Stimulated activated naive B cell treated with anti-CD40 and anti-IgM and Interleukin-4, amounts not matched to agents 10 μg/mL and 1 μg/mL and 100 μg/mL, for 72 hours (primary cell): ENCODE measurements at places on chromosomes 7 and 10.

DNA sequence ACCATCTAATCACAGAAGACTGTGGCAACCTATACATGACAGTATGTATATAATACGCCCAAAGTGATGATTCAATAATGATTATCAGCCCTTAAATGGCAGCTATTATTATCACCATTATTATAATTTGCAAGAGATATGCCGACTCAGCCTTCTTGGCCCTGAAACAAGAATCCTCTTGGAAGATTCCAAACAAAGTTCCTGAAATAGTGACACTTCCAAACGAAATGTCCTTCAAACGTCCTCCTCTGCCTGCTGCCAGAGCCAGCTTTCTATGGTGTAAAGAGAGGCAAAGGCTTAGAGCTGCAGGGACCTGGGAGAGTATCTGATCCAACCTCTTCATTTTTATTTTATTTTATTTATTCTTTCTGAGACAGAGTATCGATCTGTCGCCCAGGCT is 36.0 kb downstream of the NRAP start:
- no peak overlapping the region for H3K27ac ChIP-seq
- H3K36me3 ChIP-seq = no peaks in the 10 kb centered on the region
- peaks cover 3% of the 10 kb centered on the region for H3K27me3 ChIP-seq
- H3K4me1 ChIP-seq = no peaks in the 10 kb centered on the region
- H3K4me3 ChIP-seq = no peak overlapping the region

GRCh38 chr10:576130-576465 is 113.4 kb downstream of the DIP2C start:
- no peak overlapping the region for H3K27ac ChIP-seq
- H3K36me3 ChIP-seq = no peaks in the 10 kb centered on the region
- H3K4me3 ChIP-seq = no peak overlapping the region
- no peak for DNase-seq

GRCh38 chr10:76642358-76642757 is 995.2 kb downstream of the KCNMA1 start:
- no peak overlapping the region for H3K27ac ChIP-seq
- no peak for DNase-seq
- no peaks in the 10 kb centered on the region for H3K36me3 ChIP-seq
- H3K4me1 ChIP-seq = no peaks in the 10 kb centered on the region

- no peak overlapping the region for H3K27ac ChIP-seq
- no peak for DNase-seq
- no peak overlapping the region for H3K4me3 ChIP-seq
- H3K36me3 ChIP-seq = no peaks in the 10 kb centered on the region
- H3K4me1 ChIP-seq = no peaks in the 10 kb centered on the region
Measured at GRCh38 chr7:14761510-14762296, 140.8 kb downstream of the DGKB start.

DNA sequence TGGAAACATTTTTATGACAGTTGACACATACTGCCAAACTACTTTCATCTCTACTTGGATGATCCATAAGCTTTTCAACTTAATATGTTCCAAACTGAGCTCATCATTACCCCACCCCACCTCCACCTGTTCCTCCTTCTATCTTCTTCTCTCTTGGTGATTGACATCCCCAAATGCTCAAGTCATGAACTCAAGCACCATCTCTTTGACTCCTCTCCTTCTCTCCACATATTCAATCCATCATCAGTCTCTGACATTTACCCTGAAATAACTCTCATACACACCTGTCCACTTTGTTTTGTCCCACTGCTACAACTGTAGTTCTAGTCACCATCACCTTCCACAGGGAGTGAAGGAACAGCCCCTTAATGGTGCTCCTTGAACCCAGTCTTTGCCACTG is 43.3 kb downstream of the SGCE start:
- no peaks in the 10 kb centered on the region for H3K36me3 ChIP-seq
- no peaks in the 10 kb centered on the region for H3K27me3 ChIP-seq
- H3K4me3 ChIP-seq = no peak overlapping the region
- no peak for DNase-seq
- no peaks in the 10 kb centered on the region for H3K4me1 ChIP-seq
- H3K27ac ChIP-seq = no peak overlapping the region

- peaks cover 6% of the 10 kb centered on the region for H3K4me1 ChIP-seq
- no peak for DNase-seq
- H3K36me3 ChIP-seq = peaks cover 4% of the 10 kb centered on the region
- H3K27ac ChIP-seq = no peak overlapping the region
Measured at GRCh38 chr10:8677642-8678041, 623.2 kb downstream of the GATA3 start.

- DNase-seq = peak; percentile 50
- peak overlapping the region; percentile 76 for H3K27ac ChIP-seq
- peaks cover 15% of the 10 kb centered on the region for H3K36me3 ChIP-seq
- peaks cover 18% of the 10 kb centered on the region for H3K4me1 ChIP-seq
Measured at GRCh38 chr10:6014241-6014761, 37.0 kb upstream of the IL15RA start.

DNA sequence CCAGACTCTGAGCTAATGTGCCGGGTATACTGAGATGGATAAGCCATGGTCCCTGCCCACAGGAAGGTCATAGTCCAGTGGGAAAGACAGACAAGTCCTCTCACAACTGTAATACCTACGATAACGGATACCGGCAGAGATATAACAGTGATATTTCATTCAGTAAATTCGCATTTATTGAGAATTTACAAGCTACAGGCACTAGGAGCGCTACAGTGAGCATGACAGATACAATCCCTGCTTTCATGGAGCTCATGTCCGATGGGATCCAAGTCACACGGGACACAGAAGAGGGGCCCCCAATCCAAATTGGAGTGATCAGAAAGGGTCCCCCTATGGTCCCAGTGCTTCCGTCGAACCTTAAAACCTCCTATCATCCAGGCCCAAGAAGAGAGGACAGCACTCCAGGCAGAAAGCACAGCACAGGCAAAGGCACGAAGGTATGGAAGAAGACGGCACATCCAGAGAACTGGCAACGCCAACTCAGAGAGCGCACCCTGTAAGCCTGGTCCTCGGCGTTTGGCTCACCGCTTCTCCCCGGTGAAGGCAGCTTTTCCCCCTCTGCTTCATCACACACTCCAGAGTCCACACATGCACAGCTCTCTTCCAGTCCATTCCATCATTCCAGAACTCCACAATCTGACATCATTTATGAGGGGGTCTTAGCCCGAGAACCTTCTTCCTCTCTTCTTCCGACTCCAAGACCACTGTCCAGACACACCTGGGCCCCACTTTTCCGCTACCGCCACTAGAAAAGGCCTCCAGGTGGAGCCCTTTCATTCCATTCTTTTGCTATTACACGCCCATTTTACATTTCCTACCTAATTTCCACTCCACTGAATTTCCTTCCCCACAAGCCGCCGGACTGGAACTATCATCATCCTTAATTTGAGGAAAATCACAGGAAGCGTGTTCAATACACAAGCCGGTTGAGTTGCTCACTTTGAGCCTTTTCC is 47.8 kb upstream of the NKX2-3 start:
- H3K4me3 ChIP-seq = no peak overlapping the region
- H3K36me3 ChIP-seq = peaks cover 1% of the 10 kb centered on the region
- peaks cover 3% of the 10 kb centered on the region for H3K4me1 ChIP-seq
- no peak overlapping the region for H3K27ac ChIP-seq

DNA sequence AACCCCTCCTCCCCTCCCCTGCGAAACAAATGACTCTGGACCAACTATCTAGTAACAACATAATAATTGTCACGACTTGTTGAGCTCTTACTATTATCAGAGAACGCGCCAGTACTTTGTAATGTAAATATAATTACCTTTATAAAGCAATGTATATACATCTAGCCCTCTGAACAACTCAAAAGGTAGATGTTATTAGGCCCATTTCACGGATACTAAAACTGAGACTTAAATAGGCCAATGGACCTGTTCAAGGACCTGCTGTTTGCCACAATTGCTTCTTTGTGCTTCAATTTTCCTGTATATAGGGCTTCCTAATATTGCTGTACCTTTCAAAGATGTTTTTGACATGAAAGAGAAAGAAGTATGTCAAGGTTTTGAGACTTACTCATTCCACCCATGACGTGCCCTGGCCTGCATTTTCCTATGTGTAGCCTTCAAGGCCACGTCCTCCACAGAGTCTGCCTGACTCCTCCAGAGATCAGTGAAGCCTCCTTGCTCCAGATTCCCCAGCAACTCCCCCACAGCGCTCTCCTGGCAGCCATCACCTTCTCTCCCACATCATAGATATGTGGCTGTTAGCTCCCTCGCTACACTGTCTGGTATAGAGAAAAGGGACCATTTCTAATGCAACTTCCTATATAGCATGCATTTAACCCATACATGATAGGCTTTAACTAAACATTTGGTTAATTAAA is 156.6 kb downstream of the SKIDA1 start:
- DNase-seq = no peak
- no peaks in the 10 kb centered on the region for H3K36me3 ChIP-seq
- H3K4me3 ChIP-seq = no peak overlapping the region

- no peaks in the 10 kb centered on the region for H3K36me3 ChIP-seq
- no peak overlapping the region for H3K27ac ChIP-seq
- H3K27me3 ChIP-seq = peaks cover 9% of the 10 kb centered on the region
- H3K4me1 ChIP-seq = no peaks in the 10 kb centered on the region
Measured at GRCh38 chr7:120794106-120794729, 63.7 kb downstream of the TSPAN12 start.

- peaks cover 26% of the 10 kb centered on the region for H3K4me1 ChIP-seq
- no peaks in the 10 kb centered on the region for H3K27me3 ChIP-seq
- H3K27ac ChIP-seq = peak overlapping the region; percentile 84
- H3K36me3 ChIP-seq = peaks cover 5% of the 10 kb centered on the region
- H3K4me3 ChIP-seq = peak overlapping the region; percentile 15
Measured at GRCh38 chr7:105224884-105225651, 163.7 kb downstream of the SRPK2 start.
